Activated CD4-positive, alpha-beta memory T cell treated with anti-CD3 and anti-CD28 coated beads, Interleukin-2, amount 10 ng/mL, durations not matched to agents 7 days and 5 days (primary cell): ENCODE measurements at places on chromosomes 2 and 18. TPM values are rescaled to one million over a fixed set of nuclear protein-coding genes. Genes with fewer than 3 reads are reported as not detected.

ANKMY1 gene
- total RNA-seq: 28.2 TPM

- no peak for DNase-seq
These were observed 48.8 kb upstream of the KCNE4 start for GRCh38 chr2:223003191-223003590.

- DNase-seq: no peak
These were observed 25.2 kb downstream of the AAK1 start for GRCh38 chr2:69618362-69618761.

DNA sequence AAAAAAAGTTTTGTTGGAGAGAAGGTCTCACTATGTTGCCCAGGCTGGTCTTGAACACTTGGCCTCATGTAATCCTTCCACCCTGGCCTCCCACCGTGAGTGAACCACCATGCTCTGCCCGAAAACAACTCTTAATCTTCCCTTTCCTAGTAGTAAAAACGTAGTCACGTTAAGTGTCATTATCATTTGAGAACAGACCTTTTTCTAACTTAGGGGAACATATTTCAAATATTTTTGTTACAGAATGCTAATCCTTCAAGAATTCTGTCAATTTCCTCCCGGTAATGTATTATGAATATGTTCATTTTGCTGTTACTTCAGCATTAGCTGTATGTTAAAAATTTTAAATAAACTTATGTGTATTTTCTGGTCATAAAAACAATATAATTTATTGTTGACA is 49.7 kb downstream of the MTA3 start:
- DNase-seq: no peak

DNA sequence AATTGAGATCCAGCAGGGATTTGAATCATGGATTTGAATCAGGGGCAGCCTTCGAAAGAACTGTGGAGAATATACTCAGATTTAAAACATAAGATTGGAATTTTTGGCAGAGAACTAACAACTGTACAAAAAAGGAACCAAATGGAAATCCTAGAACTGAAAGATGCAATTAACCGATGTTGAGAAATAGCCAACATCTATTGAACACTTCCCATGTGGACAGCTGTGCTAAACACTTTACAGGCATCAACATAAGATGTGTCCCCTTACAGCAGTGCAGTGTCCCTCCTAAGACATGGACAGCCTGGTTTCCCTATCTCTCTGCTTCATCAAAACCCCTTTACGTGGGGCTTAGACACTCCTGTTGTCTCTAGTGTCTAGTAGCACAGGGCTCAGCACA is 3.7 kb upstream of the IL1RN start:
- no peak for DNase-seq

- DNase-seq: no peak
These were observed 59.7 kb downstream of the CYP1B1 start for GRCh38 chr2:38016219-38016618.

GRCh38 chr18:73235491-73235890 is 367.7 kb upstream of the NETO1 start:
- no peak for DNase-seq

TGFA gene
- total RNA-seq: not detected

CHRNG gene
- total RNA-seq: not detected

DNA sequence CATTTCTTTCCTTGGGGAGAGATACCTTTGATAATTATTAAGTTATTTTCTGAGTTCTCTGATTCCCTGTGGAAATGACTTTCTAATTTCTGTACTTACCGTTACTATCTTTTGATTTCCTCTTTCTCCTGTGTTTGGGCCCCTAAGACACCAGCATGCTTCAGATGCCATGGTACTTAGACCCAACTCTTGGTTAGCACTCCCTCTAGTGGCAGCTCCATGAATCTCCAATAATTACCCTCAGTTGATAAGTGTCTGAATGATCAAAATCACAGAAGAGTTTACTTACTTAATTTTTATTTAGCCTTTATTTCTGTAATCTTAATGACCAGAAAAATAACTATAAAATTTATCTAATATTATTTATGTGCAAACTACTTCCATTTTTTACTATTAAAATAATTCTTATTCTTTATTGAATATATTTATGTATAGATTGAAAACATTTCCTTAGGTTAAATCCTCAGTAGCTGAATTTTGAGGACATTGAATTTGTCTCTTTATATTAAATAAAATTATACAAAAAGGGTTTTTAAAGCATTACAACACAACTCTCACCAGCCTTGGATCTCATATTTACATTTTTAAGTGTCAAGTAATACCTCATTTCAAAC is 300.4 kb downstream of the KCNS3 start:
- peak; percentile 23 for DNase-seq

DNA sequence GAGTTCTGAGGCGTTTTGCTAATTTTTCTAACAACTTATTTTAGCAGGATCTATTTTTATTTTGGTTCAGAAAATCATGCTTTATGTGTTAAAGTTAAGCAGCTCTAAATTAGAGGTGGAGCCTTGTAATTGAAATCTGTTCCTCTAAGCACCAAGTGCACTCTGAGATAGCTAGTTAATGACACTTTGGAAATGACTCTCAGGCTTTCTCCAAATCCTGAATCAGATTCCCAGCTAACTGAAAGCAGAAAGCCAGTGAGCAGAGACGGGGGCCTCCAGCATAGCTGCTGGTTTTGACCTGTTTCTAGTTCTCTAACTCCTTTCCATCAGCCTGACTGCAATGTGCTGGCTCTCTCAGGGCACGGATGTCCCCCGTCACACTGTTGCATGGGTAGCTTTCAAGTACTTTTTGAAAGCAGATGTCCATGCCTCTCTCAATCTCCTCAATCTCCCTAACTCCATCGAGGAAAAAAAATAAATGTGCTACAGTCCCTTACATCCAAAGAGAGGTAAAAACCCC is 326.5 kb downstream of the SATB2 start:
- DNase-seq: no peak

DNA sequence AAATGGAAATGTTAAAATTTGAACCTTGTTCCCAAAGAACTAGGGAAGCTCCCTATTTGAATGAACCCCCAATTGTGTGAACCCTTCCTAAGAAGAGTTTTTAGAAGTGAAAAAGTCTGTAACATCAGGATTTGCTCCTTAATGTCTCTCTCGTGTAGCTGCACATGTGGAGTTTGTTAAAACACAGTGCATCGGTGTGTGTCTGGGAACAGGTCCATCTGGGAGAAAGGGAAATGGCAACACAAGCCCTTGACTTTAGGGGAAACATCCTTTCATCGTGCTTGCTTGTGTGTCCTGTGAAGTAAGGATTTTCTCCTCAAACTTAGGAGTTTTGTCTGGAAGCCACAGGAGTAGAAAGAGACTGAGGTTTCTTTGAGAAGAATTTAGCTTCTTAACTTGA is 203.9 kb downstream of the PRKCE start:
- no peak for DNase-seq

DNA sequence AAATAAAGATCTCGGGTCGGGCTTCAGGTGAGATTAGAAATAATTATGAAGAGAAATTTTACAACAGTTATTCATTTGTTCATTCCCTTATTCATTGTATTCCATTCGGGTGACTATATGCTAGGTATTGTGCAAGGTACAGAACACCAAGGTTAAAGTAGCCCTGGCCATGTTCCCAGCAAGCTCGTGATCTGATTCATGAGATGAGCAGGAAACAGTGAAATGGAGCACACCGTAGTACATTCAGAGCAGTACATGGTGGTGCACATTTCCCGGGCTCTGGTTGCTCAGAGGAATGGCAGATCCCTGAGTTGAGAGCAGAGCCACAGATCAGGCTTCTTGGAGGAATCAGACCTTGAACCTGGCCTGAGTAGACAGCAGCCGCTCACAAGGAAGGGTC is 87.7 kb downstream of the PRKRA start:
- DNase-seq: no peak

RAB27B gene
- total RNA-seq: 5.0 TPM

CENPA gene
- 39.5 TPM for total RNA-seq

DNA sequence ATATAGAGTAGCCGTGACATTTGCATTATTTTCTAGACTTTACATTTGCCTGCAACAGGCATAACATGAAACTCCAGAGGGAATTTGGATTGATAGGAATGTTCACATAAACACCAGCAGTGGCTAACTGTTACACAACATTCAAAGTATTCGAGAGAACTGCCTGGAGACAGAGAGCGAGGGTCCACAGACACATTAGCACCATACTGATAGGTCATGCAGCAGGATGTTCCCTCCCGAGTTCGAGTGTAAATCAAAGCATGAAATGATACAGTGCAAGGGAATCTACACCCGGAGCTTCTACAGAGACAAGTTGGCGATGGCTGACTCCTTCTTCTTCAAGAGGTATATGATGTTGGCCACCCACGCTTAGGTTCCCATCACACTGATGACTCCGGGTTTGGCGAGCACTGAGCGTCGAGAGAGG is 89.5 kb downstream of the COL6A3 start:
- DNase-seq: no peak
